SK-MEL-5 (cell line): ENCODE measurements at places on chromosomes 6 and 20.

DNA sequence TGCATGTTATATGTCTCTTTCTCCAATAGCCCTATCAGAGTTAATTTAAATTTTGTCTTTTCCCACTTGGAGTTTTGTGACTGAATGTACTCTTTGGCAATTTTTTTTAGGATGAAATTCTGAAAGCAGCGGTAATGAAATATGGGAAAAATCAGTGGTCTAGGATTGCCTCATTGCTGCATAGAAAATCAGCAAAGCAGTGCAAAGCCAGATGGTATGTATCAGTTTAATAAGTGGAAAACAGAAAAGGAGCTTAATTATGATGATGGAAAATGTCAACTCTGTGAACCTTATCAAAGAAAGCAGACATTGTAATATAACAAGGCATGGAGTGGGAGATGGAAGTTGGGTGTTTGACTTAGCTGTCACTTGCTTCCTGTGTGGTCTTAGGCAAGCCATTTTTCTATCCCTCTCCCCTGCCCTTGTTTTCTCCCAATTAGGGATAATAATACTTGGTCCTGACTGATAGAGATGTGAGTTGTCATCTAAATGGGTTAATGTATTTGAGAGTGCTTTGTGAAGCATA, 2.7 kb downstream of the CDC5L start:
- DNase-seq: no peak

- DNase-seq: no peak
Observed at GRCh38 chr6:99333068-99333467, 16.4 kb downstream of the FAXC start.

DNA sequence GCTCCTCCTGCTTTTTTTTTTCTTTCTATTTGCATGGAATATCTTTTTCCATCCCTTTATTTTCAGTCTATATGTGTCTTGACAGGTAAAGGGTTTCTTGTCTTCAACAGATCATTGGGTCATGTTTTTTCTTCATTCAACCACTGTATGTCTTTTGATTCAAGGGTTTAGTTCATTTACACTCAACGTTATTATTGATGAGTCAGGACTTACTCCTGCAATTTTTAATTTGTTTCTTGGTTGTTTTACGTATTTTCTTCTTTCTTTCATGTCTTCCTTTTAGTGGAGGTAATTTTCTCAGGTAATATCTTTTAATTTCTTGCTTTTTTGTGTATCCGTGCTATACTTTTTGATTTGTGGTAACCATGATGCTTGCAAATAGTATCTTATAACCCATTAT, 429.1 kb upstream of the HTR1E start:
- DNase-seq: no peak

DNA sequence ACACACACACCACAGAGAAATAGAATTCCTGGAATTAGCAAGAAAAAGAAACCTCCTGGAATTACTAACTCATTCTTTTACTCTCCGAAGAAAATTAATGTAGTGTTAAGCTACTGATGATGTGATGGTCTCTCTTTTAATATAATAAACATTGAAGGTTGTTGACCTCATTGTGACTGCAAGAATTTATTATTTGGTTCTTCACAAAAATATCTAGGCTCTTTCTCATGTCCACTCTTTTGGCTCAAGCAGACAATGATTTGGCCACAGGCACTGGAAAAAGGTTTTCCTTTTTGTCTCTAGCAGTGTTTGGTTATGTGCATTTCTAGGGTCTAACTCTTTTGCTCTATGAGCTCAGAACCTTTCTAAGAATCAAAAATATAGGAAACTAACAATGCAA, 811.9 kb downstream of the TENT5A start:
- DNase-seq: no peak

GRCh38 chr6:12506159-12506558, 210.4 kb upstream of the PHACTR1 start:
- no peak for DNase-seq

- DNase-seq: peak; percentile 69
Observed at GRCh38 chr20:11912013-11912658, 5.6 kb upstream of the BTBD3 start.

- no peak for DNase-seq
Observed at GRCh38 chr6:24924580-24925356, 11.0 kb downstream of the RIPOR2 start.

- no peak for DNase-seq
Observed at GRCh38 chr6:149016716-149017115, 269.9 kb downstream of the UST start.

- no peak for DNase-seq
Observed at GRCh38 chr6:84458271-84458670, 230.8 kb upstream of the CEP162 start.

- no peak for DNase-seq
Observed at GRCh38 chr6:9520417-9521151, 894.3 kb downstream of the TFAP2A start.

GRCh38 chr20:23027721-23028120, 7.4 kb upstream of the SSTR4 start:
- DNase-seq: no peak

DNA sequence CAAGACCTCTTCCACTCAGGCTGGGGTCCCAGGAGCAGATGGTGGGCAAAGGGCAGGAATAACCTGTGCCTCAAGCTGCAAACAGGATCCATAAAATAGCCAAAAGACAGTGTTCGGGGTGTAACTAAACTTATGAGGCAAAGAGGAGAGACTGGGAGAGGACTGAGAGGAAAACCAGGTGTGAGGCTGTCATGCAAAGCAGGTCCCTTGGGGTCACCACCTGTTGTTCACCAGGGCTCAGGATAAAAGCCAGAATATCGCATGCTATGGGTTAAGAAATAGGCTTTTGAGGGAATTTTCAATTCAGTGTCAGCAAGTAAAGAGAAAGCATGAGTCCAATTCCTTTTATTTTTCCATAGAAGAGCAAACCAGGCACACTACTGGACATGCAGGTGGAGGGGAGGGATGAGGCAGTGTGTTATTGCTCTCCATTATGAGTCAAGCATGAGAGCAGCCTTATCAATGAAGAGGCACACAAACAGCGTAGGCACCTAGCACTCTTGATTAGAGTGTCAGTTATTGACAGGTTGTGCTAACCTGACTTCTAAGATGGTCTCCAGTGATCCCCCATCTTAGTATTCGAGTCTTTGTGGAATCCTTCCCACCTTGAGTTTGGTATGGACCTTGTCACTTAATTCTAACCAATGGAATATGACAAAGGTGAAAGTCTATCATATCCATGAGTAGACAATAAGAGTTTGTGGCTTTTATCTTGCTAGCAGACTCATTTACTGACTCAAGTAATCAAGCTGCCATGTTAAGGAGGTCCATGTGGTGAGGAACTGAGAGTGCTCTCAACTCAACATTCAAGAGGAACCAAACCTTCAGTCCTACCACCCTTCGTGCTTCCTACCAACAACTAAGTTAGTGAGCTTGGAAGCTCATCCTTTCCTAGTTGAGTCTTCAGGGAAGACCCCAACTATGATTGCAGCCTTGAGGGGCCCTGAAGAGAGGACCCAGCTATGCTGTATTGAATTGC, 18.8 kb downstream of the HLA-E start:
- no peak for DNase-seq

DNA sequence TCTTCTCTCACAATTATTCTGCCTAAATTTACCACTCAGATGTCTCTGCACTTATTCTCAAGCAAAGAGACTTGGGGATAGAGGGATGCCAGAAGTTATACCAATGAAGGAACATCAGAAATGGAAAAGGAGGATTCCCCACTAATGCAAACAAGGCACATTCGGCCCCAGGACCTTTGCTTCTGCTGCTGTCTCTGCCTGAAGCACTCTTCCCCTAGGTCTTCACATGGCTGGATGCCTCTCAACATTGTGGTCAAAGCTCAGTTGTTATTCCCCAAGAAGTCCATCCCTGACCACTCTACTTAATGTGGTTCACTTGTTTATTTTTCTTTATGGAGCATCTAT, 508.7 kb downstream of the DOK5 start:
- DNase-seq: no peak

DNA sequence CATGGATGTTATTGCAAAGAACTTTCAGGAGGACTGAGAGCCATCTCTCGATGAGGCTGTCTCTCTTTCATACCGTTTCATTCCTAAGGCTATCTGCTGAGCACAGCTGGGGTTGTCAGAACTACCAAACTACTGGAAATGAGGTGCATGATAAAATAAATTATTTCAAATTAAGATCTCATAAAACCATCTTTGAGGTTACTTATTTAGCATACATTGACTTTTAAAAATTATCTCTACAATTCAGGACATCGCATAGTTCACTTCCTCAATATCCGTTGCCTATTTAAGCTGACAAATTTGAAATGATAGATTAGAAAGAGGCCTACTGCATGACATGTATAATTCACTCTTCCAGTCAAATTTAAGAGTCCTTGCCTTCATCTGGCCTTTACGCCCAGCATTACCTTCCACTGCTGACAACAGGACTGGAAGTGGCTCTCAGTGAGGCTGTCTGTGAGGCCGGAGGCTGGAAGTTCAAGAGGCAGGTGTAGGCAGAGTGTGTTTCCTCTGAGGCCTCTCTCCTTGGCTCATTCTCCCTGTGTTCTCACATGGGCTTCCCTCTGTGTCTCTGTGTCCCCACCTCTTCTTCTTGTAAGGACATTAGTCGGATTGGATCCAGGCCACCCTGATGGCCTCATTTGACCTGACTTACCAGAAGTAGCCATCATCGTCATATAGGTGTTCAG, 12.8 kb upstream of the DUSP22 start:
- DNase-seq: no peak

GRCh38 chr20:22801528-22801927, 217.2 kb upstream of the FOXA2 start:
- no peak for DNase-seq

DNA sequence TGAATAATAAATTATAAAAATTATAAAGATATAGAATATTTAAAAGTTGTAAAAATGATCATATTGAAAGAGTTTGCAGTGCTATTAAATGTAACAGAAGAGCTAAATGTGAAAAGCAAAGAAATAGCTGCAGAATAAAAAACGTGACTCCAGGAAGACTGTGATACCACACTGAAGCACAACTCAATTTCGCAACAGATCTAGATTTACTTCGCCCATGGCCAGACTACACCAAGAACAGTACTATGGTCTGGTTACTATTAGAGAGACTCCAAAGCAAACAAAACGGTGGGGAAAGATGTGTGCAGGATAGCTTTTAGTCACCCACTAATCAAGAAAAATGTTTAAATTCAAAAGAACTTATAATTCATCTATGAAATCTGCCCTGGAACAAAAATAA, 1.9 kb downstream of the CHD6 start:
- DNase-seq: no peak

DNA sequence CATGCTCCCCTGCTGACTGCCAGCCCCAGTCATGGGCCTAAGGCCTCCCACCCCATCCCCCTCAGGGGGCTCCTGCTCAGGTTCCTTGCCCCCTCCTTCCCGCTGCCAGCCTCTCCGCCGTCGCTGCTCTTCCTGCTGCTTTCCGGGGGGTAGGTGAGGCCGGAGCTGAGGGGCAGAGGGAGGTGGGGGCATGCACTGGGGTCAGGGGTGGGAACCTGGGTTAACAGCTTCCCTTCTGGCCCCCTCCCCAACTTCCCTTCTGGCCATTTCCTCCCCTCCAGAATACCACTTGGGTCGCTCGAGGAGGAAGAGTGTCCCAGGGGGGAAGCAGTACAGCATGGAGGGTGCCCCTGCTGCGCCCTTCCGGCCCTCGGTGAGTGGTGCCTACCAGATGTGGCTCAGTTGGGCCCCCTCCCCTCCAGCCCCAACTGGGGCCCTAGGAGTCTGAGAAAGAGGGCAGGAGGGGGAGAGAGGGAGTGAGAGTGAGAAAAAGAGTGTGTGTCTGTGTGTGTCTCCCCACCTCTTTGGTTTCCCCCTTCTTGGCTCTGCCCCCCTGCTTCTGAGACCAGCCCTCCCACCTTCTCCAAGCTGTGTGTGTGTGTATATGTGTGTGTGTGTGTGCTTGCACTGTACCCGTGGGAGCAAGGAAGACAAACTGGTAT, 12.1 kb downstream of the SYNGAP1 start:
- DNase-seq: no peak

DNA sequence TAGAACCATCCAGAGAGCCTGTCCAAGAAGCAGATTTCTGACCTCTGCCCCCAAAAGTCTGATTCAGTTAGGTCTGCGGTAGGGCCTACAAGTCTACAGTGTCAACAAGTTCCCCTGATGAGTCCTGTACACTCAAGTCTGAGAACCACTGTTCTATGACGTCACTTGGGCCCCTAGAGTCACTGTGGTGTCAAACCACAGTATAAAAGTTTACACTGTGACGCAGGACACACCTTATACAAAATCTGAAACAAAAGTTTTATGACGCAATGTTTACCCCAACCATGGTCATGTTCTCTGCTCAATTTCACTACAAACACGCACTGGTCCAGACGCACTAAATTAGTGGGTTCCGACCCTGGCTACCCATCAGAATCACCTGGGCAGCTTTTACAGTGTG, 17.9 kb downstream of the SLA2 start:
- DNase-seq: no peak

- DNase-seq: no peak
Observed at GRCh38 chr6:24089736-24090135, 36.3 kb upstream of the NRSN1 start.

DNA sequence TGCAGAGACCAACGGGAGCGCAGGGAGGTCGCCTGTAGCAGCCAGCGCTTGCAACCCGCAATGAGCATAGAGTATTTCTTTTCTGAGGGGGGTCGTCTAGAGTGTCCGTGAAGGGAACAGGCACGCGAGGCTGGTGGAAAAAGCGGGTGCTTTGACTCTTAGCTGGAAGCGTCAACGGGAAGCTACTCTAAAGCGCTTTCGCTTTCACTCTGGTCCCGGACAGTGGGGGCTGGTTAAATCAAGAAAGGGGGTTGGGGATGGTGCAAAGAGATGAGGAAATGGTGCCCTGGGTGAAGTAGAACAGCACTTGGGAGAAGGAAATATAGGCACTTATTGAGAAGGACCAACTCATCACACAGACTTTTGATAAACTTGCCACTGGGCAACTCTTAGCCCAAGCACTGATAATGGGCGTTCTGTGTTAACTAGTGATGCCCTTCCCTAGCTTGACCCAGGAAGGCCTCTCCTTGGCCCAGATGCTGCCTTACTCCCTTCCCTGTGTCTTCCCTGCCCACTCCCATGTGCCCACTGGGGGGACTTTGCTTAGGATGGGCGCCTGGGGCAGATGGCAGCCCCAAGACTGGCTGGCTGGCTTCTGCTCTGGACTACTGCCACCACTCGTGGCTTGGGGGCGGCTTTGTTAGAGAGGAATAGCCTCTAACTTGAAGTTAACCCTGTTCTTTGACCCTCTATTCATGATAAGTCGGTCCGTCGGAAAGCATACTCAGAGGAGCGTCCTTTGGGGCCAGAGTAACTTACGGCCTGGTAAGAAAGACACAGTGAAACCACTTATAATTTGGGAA, 585 bp downstream of the PSMB9 start:
- peak; percentile 44 for DNase-seq

- DNase-seq: no peak
Observed at GRCh38 chr6:25946631-25947030, 16.0 kb upstream of the TRIM38 start.

DNA sequence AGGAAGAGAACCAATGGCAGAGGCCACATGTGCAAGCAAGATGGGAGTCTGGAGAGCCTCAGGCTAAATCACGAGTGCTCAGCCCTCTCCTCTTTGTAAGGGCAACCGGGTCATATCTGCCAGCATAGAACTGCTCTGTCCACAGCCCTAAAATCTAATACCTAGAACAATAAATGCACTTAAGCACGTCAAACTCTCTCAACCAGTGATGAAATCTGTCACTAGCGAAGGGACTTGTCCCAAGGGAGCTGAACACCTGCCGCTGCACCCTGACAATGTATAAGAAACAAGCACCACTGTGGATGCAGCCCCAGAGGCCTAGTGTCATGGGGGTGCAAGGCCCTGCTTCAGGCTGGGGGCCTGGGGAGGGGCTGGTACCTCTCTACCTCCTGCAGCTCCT, 82.5 kb downstream of the PRL start:
- DNase-seq: no peak
